ENCODE measurements at places on chromosomes 7 and 10. TPM values are rescaled to one million over a fixed set of nuclear protein-coding genes. Genes with fewer than 3 reads are reported as not detected.

- no peak overlapping the region for H3K27ac ChIP-seq
- no peaks in the 10 kb centered on the region for H3K36me3 ChIP-seq
- H3K4me3 ChIP-seq, result no peak overlapping the region
- no peak for DNase-seq
Measured at GRCh38 chr10:122258136-122259074, 12.7 kb upstream of the BTBD16 start.

GRCh38 chr10:12605580-12606405 lies 256.4 kb downstream of the CAMK1D start:
- H3K27me3 ChIP-seq, result no peaks in the 10 kb centered on the region
- H3K27ac ChIP-seq, result peak overlapping the region; percentile 62
- no peaks in the 10 kb centered on the region for H3K4me1 ChIP-seq
- H3K4me3 ChIP-seq, result peak overlapping the region; percentile 22
- DNase-seq, result peak; percentile 96
- H3K36me3 ChIP-seq, result no peaks in the 10 kb centered on the region

GRCh38 chr7:138001529-138002095 lies at the start of gene CREB3L2:
CREB3L2 (minus strand) TSS chr7:138002086; CDS start chr7:138001705, 381 bp downstream.
- H3K4me3 ChIP-seq, result peak within 1 kb of the TSS; percentile 89
- H3K27ac ChIP-seq, result peak within 1 kb of the TSS; percentile 91
- peak; percentile 35 for DNase-seq
- H3K36me3 ChIP-seq, result no peaks in the 10 kb centered on the region
- H3K4me1 ChIP-seq, result no peaks in the 10 kb centered on the region

DNA sequence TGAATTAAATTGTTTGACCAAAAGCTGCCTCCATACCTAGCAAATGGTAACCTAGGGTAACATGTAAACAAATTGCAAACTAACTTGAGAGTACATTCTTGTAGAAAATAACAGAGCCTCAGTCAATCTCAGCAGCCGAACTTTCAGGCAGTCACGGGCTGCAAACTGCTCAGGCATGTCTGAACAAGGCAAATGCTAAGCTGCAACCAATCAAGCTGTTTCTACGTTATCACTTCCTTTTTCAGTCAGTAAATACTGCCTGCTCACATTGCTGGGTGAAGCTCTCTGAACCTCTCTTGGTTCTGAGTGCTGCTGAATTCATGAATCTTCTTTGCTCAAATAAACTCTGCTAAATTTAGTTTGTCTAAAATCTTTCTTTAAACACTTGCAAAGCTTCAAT lies 1212.4 kb downstream of the SORCS1 start:
- H3K27ac ChIP-seq, result no peak overlapping the region
- H3K36me3 ChIP-seq, result no peaks in the 10 kb centered on the region
- H3K4me3 ChIP-seq, result no peak overlapping the region
- peak; percentile 22 for DNase-seq

GRCh38 chr7:55733241-55734140 lies 129.1 kb downstream of the SEPTIN14 start:
- no peak for DNase-seq
- no peaks in the 10 kb centered on the region for H3K36me3 ChIP-seq
- no peak overlapping the region for H3K27ac ChIP-seq
- no peaks in the 10 kb centered on the region for H3K4me1 ChIP-seq
- H3K4me3 ChIP-seq, result no peak overlapping the region

DNA sequence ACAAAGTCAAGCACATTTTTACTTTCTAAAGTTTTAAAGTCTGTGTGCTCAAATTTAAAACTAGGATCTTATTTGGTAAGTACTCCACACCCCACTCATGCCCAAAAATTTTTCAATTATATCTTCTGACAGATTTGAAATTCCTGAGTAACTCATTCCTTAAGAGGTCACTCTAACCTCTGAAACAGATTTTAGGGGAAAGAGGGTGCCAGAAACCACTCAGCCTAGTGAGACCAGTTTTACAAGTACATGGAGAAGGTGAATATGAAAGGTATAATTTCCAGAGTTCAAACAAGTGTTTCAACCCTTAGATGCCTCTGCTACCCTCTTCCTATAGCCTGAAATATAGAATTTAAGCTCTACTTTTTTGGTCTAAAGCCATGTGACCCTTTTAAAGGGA lies 79.2 kb downstream of the C7orf25 start:
- no peak overlapping the region for H3K27ac ChIP-seq
- H3K4me1 ChIP-seq, result peaks cover 14% of the 10 kb centered on the region
- no peak overlapping the region for H3K4me3 ChIP-seq
- H3K36me3 ChIP-seq, result no peaks in the 10 kb centered on the region

- DNase-seq, result no peak
- H3K4me3 ChIP-seq, result no peak overlapping the region
- no peaks in the 10 kb centered on the region for H3K27me3 ChIP-seq
- no peaks in the 10 kb centered on the region for H3K36me3 ChIP-seq
Measured at GRCh38 chr10:66349726-66350125, 576.1 kb upstream of the LRRTM3 start.

DNA sequence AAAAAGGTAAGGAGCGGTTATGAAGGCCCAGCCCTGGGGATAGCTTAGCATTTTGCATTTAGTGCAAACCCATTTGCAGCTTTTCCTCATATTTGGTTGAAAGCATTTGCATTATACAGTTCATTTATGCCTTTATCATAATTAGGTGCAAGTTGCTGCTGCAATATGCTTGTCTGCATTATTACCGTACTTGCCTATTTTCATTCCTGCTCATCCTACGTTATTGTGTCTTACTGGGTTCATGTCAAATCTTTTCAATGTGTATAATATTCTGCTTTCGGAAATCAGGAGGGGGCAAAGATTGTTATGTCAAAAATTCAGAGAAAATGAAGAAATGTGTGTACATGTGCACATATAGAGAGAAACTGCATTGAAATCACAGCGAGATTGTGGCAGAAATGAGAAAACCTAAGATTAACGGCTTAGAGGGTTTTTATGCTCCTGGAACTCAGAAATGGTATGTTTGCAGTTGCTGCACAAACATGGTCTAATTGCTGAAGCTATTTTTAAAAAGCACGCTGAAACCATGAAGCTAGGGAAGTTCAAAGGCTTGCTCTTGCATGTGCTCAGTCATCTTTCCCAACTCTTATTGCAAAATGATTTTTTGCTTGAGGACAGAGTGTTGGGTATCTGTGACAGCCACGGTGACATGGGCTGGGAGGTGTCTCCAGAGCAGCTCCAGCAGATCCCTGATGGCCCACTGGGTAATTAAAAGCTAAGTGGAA lies 613.2 kb downstream of the SDK1 start:
- no peak overlapping the region for H3K4me3 ChIP-seq
- H3K4me1 ChIP-seq, result no peaks in the 10 kb centered on the region
- no peaks in the 10 kb centered on the region for H3K27me3 ChIP-seq
- H3K36me3 ChIP-seq, result no peaks in the 10 kb centered on the region
- H3K27ac ChIP-seq, result no peak overlapping the region

- no peaks in the 10 kb centered on the region for H3K27me3 ChIP-seq
- H3K4me1 ChIP-seq, result no peaks in the 10 kb centered on the region
- H3K36me3 ChIP-seq, result no peaks in the 10 kb centered on the region
- no peak overlapping the region for H3K4me3 ChIP-seq
- H3K27ac ChIP-seq, result no peak overlapping the region
Measured at GRCh38 chr7:124179641-124180040, 146.8 kb upstream of the TMEM229A start.

GRCh38 chr7:81533426-81533825 lies 236.4 kb downstream of the HGF start:
- no peaks in the 10 kb centered on the region for H3K27me3 ChIP-seq
- no peaks in the 10 kb centered on the region for H3K36me3 ChIP-seq
- H3K4me3 ChIP-seq, result no peak overlapping the region
- H3K4me1 ChIP-seq, result no peaks in the 10 kb centered on the region

DNA sequence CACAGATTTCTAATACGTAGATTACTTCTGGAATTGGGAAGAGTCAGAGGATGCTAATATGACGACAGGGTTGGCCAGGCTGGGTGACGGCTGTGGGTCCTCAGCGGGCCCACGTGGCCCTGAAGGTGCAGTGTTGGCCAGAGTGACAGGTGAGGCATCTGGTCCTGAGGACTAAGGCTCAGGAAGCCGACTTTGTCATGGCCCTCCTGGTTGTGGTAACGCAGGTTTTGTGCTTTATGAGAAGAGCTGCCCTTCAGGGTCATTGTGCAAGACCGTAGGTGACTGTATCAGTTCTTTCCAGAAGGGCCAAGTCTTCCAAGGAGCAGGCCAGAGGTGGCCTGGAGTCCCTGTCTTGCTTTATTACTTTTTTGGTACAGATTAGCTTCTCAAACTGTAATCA lies 2.5 kb downstream of the EIF3B start:
- no peaks in the 10 kb centered on the region for H3K27me3 ChIP-seq
- H3K27ac ChIP-seq, result no peak overlapping the region
- peaks cover 4% of the 10 kb centered on the region for H3K36me3 ChIP-seq
- no peak for DNase-seq
- peaks cover 5% of the 10 kb centered on the region for H3K4me1 ChIP-seq

DNA sequence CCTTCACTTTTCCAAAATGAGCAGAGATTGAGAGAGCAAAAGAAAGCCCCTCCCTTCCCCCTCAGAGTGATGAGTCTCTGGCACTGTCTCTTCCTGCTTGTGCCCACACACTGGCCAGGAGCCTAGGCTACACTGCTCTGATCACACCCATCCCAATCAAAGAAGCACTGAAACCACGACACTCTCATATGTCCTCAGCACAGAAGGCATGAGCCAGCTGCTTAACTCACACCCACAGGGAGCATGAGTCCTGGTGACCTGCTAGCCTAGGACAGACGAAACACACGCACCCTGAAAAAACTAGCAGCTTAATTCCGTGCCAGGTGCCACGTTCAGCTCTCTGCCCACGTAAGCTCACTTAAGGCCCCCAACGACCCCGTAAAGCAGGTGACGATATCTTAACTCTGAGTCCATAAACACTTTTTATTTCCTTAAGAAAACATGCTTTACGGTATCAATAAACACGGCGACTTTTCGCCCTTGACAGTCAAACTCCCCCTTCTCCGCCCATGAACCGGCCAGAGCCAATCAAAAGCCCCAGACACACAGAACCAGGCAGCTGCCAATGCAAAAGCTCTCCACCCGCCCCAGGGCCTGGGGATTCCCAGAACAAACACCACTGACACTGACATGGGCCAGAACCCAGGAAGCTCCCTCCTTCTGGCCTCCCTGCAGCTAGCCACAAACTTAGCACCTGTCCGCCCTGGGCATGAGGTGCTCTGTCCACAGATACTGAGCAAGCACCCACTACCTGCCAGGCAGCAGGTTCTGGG lies 69.0 kb downstream of the TNRC18 start:
- no peaks in the 10 kb centered on the region for H3K36me3 ChIP-seq
- peak; percentile 88 for DNase-seq
- H3K4me3 ChIP-seq, result no peak overlapping the region
- peaks cover 37% of the 10 kb centered on the region for H3K4me1 ChIP-seq

DNA sequence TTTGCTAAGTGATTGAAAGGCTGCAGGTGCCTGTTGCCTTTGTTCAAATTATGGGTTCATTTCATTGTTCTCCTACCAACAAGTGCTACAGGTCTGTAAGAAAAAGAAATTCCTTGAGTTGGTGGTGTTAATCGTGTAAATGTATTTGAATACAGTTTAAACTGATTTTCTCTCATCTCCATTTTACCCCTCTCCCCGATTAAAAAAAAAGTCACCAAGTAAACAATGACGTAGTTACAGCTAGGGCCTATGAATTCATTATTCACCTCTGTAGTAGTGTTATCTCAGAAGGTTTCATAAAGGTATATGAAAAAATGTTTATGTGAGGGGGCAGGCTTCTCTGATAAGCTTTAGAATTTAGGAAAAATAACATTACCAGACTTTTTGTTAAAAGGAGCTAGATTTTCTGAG lies 1.1 kb downstream of the REEP3 start:
- no peaks in the 10 kb centered on the region for H3K27me3 ChIP-seq
- peaks cover 8% of the 10 kb centered on the region for H3K4me1 ChIP-seq
- H3K36me3 ChIP-seq, result no peaks in the 10 kb centered on the region
- H3K4me3 ChIP-seq, result peak overlapping the region; percentile 73

DNA sequence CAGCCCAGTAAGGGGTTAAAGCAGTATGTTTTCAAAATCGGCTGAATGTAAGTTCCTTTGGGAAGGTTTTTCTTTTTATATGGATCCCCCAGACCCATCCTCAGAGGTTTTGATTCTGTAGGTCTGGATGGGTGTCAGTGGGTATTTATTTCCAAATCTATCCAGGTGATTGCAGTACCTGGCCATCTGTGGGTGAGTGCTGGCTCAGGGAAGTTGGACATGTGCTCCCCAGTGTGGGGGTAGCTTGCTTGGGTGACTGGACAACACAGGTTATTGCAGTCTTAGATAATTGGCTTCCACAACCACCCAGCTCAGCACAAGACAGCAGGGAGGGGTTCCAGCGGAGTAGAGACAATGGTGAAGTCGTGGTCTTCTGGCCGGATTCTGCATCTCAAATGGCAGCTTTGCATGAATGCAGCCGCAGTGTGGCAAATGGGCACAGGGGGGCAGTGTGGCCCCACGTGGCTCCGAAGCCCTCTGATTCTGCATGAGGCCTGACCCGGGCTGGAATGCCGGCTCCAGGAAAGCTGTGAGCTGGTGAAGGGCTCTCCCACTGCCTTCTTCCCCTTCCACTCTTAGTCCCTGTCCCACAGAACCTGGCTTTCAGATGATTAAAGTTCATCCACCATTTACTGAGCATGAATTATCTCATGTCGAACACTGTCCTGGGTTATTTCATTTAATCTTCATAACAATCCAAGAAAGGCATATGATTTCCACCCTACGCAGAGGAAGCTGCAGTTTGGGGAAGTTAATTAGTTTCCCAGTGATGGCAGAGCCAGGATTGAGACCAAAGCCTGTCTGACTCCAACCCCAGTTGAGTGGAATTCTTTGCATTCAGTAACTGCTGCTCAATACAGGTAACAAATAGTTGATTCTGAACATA lies 64.5 kb upstream of the SYPL1 start:
- peak overlapping the region; percentile 14 for H3K27ac ChIP-seq
- no peaks in the 10 kb centered on the region for H3K36me3 ChIP-seq
- no peaks in the 10 kb centered on the region for H3K27me3 ChIP-seq
- H3K4me3 ChIP-seq, result no peak overlapping the region
- H3K4me1 ChIP-seq, result peaks cover 19% of the 10 kb centered on the region

DNA sequence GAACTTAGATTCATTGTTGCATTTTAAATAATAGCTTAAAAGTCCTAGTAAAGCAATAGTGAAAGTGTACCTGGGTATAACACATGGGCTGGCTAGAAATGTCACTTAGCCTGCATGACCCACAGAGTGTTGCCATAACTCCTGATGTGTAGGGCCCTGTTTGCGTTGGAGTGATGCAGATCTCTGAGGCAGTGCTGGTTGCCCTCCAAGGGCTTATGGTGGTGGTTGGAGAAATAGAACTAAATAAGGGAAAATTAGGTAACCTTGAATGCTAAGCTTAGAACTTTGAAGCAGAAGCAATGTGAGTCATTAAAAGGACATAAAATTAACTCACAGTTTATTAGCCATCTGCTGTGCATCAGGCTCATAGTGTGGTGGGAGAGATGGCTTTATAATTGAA lies 105.7 kb downstream of the CCNY start:
- DNase-seq, result no peak
- no peak overlapping the region for H3K27ac ChIP-seq
- no peak overlapping the region for H3K4me3 ChIP-seq
- no peaks in the 10 kb centered on the region for H3K4me1 ChIP-seq

Gene INTS1
- 146 TPM for total RNA-seq

Gene KIF20B
- 5.7 TPM for total RNA-seq

Gene CAMK2B
- total RNA-seq, result 5.7 TPM

Gene FEZF1
- total RNA-seq, result 2.6 TPM

Gene TMEM184A
- 59.2 TPM for total RNA-seq

Gene SLC29A4
- total RNA-seq, result 13.5 TPM

Gene SLF2
- 25.3 TPM for total RNA-seq

Gene CPED1
- 10.7 TPM for total RNA-seq

Gene STK31
- total RNA-seq, result 32.1 TPM

Gene CTNNA3
- 0.27 TPM for total RNA-seq

Gene PVRIG
- total RNA-seq, result not detected

Gene SLC26A5
- total RNA-seq, result 1.5 TPM
